CD4-positive, alpha-beta T cell treated with Interleukin-6 at 100 ng/mL for 8 hours (primary cell): ENCODE measurements at places on chromosomes 7 and 10.

- no peak for DNase-seq
Observed at GRCh38 chr10:58515291-58515941, 2.7 kb downstream of the BICC1 start.

- DNase-seq, result no peak
Observed at GRCh38 chr7:2331707-2332106, 17.5 kb upstream of the SNX8 start.

DNA sequence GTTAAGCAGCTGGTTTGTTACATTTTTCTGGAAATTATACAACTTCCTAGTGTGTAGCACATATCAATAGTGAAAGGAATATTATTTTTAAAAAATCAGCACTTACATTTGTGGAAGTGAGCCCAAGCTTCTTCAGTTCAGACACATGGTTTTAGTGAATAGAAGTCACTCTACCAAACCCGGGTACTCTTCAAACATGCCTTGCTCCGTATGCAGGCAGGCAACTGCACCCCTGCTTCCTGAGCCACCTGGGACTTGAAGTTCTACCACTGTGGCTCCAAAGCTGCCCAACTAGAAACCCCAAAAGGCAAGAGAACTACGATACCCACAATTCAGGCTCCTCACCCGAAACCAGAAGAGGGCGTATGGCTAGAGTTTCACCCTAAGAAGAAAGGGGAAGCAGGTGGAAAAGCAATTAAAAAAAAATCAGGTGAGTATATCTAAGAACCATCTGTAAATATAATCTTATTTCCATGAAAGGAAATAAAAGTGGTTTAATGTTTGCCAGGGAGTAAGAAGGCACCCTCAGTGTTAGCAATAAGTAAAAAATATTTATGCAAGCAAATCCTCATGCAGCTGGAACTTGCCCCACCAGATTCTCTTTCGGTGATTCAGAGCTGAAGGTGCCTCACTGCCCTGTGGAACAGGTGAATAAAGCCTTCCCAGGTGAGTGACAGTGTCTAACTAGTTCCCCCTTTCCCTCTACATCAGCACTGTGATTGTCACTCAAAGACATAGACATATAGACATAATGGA lies at the start of gene MACC1:
TSS of gene MACC1 (minus strand) at position 192 of the 756 bp plus-strand sequence. CDS start 55,522 bp downstream, outside the sequence.
- peak; percentile 12 for DNase-seq

DNA sequence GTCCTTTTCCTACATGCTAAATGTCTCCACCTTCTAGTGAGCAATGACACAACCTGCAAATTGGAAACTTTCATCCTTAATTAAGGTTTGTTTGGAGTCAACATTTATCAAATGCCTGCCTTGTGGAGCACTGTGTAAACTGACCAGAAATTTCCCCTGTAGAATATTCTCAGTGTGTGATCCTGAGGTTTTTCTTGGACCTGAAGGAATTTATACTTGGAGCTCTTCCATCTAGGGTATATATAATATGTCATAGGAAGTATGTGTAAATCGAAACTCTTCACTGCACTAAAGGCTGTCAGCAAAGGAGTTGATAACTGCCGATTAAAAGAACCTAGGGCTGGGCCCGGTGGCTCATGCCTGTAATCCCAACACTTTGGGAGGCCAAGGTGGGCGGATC lies 152.4 kb downstream of the NSUN6 start:
- DNase-seq, result no peak

- DNase-seq, result no peak
Observed at GRCh38 chr7:45306752-45307305, 149.2 kb downstream of the RAMP3 start.

DNA sequence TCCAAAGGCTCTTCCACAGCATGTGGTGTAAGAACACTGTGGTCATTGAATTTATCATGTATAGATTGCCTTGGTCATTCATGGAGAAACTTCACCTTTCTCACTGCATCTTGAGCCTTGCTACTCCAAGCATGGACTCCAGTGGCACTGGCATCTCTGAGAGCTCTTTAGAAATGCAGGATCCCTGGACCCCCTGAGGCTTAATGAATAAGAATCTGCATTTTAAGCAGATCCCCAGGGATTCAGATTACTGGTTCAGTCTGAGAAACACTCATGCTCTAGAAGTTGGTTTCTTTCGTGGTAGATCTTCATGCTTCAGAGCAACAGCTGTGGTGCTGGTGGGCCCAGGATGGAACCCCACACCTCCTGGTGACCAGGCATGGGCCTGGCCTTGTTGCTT lies 63.2 kb downstream of the CFAP58 start:
- DNase-seq, result no peak

DNA sequence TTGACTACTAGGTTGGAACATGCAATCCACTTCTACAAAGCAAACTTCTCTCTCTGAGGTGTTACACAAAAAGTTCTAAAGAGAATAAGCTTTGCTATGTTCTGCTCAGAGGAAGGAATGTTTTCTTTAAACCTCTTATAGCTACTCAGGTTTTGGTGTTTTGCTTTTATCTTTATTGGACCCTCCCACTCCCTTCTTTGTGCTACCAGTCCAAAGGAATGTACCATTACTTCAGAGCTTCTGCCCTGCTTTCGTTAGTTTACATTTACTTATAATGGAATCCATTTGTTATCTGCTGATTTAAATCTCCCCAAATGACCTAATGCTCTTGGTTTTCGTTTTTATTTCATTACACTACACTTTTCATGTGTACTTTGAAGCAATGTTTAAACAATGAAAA lies 154.9 kb downstream of the ATE1 start:
- DNase-seq, result no peak

DNA sequence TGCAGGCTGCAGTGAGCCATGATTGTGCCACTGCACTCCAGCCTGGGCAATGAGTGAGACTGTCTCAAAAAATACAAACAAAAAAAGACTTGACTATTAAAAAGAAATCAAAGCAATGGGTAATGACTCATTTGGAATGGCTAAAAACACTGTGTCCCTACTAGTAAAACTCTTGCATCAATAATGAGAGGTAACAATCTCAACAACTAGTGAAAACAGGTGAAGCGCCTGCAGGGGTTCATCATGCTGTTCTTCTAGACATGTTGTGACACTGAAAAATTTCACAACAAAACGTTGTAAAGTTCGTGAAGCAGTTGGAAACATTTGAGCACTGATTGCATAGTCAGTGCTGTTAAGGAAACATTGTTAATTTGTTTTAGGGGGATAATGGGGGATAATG lies 26.9 kb upstream of the SLC29A4 start:
- DNase-seq, result no peak

GRCh38 chr7:117759950-117760640 lies 113.1 kb downstream of the CTTNBP2 start:
- no peak for DNase-seq

GRCh38 chr10:53839440-53840039 lies 961.5 kb downstream of the PCDH15 start:
- DNase-seq, result no peak

- DNase-seq, result no peak
Observed at GRCh38 chr10:93697207-93697606, 5.2 kb downstream of the FRA10AC1 start.

DNA sequence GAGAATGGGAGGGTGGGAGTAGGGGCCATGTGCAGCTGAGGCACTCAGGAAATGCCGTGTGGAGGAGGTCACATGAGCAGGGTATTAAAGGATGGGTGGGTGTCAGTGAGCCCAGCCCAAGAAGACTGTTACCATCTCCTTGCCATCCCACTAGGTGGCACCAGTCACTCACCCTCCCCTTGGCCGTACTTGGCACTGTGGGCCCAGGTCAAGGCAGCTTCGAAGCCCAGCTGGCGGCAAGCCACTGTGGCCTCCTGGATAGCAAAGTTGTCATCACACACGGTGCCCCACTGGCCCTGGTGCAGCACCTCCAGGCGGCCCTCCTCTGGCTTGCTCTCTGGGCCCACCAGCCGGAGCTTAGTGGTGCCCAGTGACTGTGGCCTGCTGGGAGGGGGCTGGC lies 5.4 kb downstream of the LOXL4 start:
- DNase-seq, result no peak

DNA sequence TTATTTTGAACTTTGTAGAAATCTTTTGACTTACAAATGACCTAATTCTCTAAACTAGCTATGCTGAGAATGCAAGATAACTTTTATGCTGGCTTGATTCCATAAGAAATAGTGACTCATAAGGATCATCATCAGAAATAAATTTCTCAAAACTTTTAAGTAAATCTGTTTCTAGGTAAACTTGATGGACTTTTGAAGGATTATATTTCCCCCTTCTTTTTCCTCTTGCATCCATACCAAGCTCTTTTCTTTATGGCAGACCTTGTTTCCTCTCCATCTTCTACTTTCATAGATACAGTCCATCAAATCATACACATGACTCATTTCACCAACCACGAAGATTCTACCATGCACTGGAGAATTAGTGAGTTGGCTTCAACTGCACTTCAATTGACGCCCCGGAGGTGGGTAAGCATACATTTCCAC lies 336.3 kb downstream of the KCNMA1 start:
- DNase-seq, result no peak

DNA sequence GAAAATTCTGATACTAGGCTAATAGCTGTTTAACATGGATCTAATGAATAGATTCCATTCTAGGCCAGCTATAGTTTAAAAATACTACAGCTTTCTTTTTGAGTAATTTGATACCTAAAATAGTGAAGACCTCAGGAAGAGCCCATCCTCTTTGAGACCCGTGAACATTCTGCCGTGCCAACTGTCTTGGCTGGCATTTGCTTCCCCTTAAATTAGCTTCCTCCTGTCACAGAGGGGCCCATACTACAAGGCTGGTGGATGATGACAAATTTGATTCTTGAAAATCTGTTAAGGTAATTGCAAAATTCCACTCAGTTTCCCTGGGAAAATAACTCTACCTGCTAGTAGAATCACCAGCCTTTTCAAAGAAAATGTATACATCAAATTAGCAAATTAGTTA lies 385.0 kb downstream of the DPP6 start:
- no peak for DNase-seq

GRCh38 chr10:96758423-96758822 lies 38.1 kb upstream of the PIK3AP1 start:
- no peak for DNase-seq

DNA sequence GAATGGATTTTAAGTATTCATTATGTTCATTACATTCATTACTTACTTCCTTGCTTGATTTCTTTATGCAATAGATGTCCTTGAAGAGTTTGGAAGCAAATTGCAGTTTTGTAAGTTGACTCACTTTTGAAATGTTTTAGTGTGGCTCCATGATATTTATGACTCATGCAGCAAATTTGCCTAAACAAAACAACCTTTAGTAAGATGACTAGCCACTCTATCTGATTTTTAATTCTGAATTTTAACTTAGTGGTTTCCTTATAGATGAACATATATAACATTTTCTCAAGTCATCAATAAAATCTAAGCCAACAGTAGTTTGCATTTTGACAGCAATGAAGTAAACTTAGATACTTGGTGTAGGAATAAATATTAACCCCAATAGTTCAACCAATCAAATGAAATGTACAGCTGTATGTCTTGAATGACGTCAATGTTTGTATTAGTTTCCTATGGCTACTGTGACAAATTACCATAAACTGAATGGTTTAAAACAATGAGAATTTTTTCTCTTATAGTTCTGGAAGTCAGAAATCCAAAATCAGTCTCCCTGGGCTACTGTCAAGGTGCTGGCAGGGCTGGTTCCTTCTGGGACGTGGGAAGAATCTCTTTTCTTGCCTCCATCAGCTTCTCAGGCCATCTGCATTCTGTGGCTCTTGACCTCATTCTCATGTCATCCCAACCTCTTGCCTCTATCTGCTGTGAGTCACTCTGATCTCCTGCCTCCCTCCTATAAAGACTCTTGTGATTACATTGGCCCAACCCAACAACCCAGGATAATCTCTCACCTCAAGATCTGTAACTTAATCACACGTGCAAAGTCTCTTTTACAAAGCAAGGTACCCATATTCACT lies 73.4 kb downstream of the AHR start:
- DNase-seq, result no peak
